T1000 (cell line): ENCODE measurements at places on chromosomes 5 and 9.

DNA sequence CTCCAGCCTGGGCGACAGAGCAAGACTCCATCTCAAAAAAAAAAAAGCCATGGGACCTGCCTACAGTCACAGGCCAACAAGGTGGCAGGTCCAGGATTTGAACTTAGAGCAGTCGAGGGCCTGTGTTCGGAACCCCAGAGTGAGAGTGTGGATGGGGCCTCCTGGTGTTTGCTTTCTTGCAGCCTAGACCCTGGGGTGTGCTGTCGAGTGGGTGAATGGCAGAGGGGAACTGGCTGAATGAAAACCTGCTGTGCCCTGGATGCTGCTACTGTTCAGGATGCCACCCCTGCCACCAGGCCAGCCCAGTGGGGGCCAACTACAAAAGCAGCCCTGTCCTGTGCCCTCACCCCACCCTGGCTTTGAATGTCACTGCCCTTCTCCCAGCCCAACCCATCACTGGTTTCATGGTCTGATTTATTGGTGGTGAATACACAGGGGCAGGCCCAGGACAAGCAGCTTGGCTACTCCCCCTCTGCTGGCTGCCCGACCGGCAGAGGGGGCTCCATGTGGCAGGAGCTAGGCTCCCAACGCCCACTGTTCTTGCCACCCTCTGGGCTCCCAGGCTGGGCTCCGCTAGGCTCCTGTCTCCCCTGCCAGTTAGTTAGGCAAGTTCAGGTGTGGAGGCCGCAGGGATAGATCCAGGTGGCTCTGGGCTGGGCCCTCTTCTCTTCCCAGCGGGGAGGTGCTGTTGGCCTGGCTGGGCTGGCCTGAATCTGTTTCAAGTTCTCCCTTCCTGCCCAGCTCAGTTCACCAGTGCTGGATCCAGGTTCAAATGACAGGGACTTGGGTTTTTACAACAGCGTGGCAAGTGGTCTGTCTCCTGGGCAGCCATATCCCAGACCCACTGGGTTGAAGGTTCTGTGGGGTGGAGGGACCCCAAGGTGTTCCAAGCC, 12.2 kb downstream of the FPGS start:
- no peak for DNase-seq

- no peak for DNase-seq
These were observed 16.4 kb upstream of the DMAC1 start for GRCh38 chr9:7816021-7816420.

GRCh38 chr9:109593612-109594011, 95.5 kb upstream of the PTPN3 start:
- no peak for DNase-seq

DNA sequence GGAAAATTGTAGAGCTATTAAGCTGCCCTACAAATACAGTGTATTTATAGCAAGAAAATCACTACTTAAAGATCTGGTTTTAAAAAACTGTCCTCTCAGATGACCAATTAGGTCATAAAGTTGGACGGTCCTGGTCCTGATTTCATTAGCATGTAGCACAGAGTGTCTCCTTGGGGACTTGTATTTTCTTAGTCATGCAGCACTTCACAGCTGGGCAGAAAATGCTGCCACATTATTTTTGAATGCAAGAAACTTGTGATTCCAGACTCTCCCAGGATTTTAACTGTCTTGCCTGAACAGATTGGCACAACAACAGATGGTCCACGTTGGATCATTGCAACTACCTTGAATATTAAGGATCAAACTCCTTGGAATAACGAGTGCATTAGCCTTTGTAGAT, 348.1 kb upstream of the SGCD start:
- no peak for DNase-seq

- no peak for DNase-seq
These were observed 197.7 kb downstream of the PRELID2 start for GRCh38 chr5:145637396-145637795.

DNA sequence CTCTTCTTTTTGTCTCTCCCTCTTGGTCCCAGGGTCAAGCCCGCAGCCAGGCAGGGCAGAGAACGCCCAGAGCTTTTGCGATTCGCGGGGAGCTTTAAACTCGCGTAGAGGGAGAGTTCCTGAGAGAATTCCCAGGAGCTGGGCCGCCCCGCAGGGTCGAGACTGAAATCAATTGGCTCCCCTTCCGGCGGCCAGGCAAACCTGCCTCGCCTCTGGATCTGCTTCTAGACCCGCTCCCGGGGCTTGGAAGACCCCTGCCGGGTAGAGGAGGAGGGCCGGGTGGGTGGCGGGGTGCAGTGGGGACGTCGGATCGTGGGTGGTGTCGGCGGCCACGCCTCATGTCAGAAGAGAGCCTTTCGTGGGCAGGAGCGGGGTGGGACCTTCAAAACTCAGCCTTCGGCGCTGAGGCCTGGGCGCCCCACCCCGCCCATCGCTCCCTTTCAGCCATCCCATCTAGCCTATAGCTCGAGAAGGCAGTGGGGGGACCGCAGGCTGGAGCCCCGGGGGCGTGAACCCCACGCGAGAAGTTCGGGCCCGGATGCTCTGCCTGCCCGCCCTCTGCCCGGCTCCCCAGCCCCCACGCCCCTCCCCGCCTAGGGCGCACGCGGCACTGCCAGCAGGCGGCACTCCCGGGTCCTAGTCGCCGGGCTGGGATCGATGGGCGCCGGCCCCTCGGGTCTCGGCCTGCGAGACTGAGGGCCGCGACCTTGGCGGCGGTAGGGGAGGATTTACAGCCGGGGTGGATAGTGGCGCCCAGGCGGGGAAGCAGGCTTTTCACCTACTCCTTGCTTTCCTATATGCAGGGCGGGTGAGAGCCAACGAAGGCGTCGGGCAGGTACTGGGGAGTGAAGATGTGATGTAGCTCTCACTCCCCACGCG, 6.1 kb downstream of the PRDM6 start:
- no peak for DNase-seq

DNA sequence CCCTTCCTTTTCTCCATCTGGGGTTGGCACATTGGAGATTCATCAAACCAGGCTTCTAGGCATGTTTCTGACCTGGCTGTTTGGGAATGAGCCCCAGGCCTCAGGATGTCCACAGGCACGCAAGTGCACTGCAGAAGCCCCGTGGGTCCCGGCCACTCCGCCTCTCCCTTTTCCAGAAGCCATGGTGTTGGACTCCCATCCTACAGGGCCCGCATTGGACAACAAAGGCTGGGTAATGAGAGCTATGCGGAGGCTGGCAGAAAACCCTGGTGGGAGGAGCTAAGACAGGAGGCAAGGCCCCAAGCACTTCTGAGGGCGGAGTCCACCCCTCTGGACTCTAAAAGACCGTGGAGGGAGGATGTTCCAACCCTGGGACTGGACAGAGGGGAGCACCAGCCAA, 160.6 kb downstream of the OLFM1 start:
- DNase-seq = no peak

DNA sequence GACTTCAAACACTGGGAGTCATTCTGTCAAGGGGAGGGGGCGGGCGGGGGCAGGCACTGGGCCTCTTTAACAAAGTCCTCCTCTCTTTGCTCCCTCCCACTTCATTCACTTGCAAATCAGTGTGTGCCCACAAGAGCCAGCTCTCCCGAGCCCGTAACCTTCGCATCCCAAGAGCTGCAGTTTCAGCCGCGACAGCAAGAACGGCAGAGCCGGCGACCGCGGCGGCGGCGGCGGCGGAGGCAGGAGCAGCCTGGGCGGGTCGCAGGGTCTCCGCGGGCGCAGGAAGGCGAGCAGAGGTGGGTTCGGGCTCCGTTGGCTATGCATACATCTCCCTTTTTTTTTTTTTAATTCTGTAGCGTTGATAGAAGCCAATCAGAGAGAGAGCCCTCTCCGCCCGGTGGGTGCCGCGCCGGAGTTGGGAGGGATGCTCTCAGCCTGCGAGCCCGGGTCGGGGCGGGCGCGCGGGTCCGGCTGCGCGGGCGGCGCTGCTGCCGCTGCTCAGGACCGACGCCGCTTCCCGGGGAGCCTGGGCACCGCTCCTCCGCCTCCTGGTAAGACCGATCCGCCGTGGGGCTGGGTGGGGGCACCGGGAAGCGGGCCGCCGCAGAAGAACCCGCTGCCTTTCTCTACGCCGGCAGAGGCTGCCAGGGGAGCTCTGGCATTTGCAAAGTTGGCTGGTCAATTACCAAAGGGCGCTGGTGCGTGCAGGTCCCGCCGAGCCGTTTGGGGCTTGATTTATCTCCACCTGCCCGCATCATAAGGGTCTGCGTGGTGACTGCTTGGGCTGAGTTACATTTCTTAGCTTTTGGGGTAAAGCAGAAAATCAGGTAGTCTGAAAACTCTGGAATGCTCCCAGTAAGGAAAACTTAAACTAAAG, at the start of gene CDH6:
Gene CDH6, plus strand, starts transcription at position 96 of the 877 bp plus-strand sequence. CDS start 73,788 bp downstream, outside the sequence.
- DNase-seq = peak; percentile 59

DNA sequence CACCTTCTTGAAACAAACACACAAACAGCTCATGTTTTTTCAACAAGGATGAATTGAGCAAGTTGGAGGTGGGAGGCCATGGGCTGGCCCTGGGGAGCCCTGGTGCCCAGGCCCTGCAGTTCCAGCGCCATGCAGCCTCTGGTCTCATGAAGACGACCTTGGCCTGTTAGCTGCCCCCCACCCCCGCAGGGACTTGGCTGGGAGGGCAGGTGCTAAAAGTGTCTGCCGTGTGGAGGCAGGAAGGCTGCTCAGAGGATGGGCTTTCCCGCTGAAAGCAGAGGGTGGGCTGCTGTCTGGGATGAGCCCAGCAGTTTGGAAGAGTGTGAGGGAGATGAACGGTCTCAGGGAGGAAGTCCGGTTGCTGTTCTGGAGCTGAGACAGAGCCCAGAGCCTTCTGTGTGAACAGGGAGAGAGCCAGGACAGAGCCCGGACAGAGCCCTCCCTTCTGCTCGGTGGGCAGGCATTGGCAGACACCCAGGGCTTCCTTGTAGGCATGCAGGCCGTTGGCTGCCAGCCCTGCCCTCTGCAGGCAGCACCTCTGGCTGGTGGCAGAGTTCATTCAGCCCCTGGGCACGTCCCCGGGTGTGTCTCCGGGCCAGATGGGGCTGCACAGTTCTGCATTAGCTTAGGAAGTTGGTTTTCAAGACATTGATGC, 18.7 kb downstream of the ROPN1L start:
- DNase-seq = no peak

GRCh38 chr5:172315587-172316493, 32.3 kb upstream of the UBTD2 start:
- DNase-seq = no peak

- DNase-seq = no peak
These were observed 43.6 kb upstream of the TNFSF15 start for GRCh38 chr9:114849450-114849849.

- no peak for DNase-seq
These were observed 18.7 kb downstream of the PRUNE2 start for GRCh38 chr9:76887003-76887821.

DNA sequence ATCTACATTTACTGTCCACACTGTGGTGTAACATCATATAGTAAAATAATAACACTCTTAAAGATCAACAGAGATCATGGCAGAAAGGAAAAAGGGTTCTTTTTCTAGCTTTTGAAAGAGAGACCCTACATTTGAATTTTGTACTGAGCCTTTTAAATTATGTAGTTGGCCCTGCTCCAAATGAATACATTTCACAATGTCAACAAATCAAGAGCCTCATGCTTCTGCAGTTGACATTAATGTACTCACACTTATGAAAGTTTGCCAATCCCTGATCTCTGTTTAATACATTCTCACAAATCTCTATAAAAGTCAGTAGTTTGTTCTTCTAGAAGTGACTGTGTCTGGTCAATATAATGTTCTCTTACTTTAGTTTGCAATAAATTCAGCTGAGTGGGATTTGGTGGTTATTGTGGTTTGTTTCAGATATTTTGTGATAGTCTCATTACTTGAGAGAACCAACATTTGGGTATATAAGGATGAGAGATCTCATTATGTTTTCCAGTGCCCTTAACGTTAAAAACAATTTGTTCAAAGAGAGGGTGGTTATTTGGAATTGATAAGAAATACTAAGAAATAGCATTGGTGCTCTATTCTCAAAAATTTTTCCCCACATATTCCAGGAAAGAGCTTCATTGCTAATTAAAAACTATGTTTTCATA, 277.8 kb upstream of the FTMT start:
- no peak for DNase-seq

DNA sequence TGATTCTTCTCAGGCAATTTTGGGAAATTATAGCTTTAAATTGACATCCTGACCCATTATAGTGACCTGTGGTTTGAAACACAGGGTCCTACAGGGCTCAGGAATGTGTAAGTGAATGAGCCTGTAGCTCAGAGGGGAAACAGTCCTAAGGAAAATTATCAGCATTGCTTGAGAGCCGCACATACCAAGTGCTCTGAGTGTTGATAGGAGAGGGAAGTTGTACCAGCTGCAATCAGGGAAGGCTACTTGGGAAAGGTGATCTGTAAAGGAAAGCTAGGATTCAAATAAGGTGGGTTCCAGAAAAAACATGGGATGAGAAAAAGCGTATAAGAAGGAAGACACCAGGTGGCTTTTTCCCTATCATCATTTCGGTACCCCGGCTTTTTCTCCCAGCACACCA, 4.4 kb upstream of the SLC25A51 start:
- DNase-seq = no peak

- DNase-seq = no peak
These were observed 55.4 kb upstream of the PPARGC1B start for GRCh38 chr5:149674686-149675085.

- DNase-seq = no peak
These were observed 1.4 kb downstream of the DBH start for GRCh38 chr9:133637451-133638055.

GRCh38 chr5:18397891-18398290, 763.6 kb downstream of the TAF11L14 start:
- no peak for DNase-seq

DNA sequence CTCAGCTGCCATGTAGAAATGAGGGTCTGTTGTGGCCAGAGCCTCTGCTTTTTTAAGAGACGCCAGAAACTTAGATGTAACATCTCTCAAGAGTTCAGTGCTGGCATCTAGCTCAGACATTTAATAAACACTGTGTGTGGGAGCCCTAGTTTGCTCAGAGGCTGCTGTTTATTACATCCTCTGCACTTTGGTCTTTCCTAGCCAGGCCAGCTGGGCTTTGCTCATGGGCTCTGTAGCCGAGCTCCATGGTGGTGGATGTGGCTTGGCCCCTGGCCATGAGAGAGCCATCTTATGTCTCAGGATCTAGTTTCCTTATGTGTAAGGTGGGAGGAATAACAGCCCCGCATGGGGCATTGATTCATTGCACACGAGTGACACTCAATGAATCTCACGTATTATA, 30.0 kb downstream of the ARHGEF37 start:
- DNase-seq = no peak

- DNase-seq = no peak
These were observed 925 bp downstream of the LIFR start for GRCh38 chr5:38555354-38556087.

- DNase-seq = no peak
These were observed 16.7 kb downstream of the ANXA6 start for GRCh38 chr5:151140686-151141459.

GRCh38 chr5:76351577-76351976, 51.5 kb upstream of the IQGAP2 start:
- DNase-seq = no peak

DNA sequence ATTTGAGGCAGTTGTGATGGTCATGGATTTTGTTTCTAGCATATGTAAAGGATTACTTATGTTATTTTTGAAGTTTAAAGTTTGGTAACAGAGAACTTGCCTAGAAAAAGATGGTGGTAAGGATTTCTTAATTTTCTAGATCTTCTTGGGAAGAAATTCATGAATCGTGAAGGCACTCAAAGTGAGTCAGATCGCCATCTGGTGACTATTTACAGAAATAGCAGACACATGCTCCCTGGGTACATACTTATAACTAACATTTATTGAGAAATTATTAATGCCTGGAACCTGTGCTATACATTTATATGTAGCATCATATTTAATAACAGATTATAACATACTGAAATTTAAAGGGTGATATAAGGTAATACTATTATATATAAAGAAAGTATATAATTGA, 299.7 kb downstream of the IZUMO3 start:
- DNase-seq = no peak

- DNase-seq = no peak
These were observed 358.5 kb downstream of the PTPRD start for GRCh38 chr9:10254338-10254737.

GRCh38 chr9:18253950-18254349, 220.0 kb upstream of the ADAMTSL1 start:
- DNase-seq = no peak
